ENCODE measurements at places on chromosomes 4 and X. TPM values are rescaled to one million over a fixed set of nuclear protein-coding genes. Genes with fewer than 3 reads are reported as not detected.

SHISA3 gene
- total RNA-seq, result not detected

MAB21L2 gene
- total RNA-seq, result 93.9 TPM

DNA sequence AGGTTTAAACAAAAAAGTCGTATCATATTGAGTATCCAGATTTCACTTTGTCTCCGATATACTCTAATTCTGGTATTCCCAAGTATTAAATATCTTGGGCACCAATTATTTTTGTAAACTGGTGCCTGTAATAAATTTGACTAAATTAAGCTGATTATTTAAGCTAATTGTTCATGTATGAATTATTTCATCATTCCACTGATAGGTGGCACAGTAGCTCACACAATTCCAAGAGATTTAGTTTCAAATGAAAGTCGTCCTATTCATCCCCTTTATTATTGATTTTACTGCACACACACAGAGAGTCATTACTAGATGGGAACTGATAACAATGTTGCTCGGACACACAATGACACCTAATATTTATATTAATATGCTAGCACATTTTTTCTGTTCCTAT is 432.4 kb downstream of the DMD start:
- no peaks in the 10 kb centered on the region for H3K4me1 ChIP-seq
- DNase-seq, result no peak
- no peaks in the 10 kb centered on the region for H3K36me3 ChIP-seq
- no peak overlapping the region for H3K27ac ChIP-seq

GRCh38 chrX:76550016-76550415 is 122.5 kb downstream of the MAGEE1 start:
- H3K27me3 ChIP-seq, result no peaks in the 10 kb centered on the region
- no peak for DNase-seq
- H3K36me3 ChIP-seq, result no peaks in the 10 kb centered on the region
- H3K4me1 ChIP-seq, result no peaks in the 10 kb centered on the region

- no peak overlapping the region for H3K4me3 ChIP-seq
- no peak for DNase-seq
- H3K27ac ChIP-seq, result no peak overlapping the region
- no peaks in the 10 kb centered on the region for H3K27me3 ChIP-seq
- H3K4me1 ChIP-seq, result no peaks in the 10 kb centered on the region
These were observed 154.3 kb downstream of the DIPK2B start for GRCh38 chrX:45046417-45046816.
